GM04504 (cell line): ENCODE measurements at places on chromosomes 5 and 9.
A peak's percentile ranks its signal among the peaks of the same experiment; 100 is the strongest.

DNA sequence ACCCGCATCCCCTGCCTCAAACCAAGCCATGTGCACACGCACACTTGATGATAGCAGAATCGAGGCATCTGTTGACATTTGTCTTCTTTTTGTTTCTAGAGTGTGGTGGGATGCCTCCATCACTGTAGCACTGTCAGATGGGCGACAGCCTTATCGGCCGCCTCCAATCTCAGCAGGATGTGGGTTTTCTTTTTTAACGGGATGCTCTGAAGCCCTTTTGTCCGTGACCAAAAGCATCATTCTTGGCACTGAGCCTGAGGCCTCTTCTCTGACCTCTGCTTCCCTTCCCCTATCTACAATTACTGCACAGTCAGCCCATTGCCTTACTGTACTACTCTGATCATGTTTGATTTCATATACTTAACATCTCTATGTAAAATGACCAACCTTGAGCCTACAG is 78.3 kb downstream of the LMNB1 start:
- DNase-seq: no peak

GRCh38 chr9:136726631-136727191 is 14.3 kb downstream of the DIPK1B start:
- no peak for DNase-seq

- DNase-seq: no peak
Measured at GRCh38 chr5:167128581-167128980, 1162.9 kb upstream of the WWC1 start.

DNA sequence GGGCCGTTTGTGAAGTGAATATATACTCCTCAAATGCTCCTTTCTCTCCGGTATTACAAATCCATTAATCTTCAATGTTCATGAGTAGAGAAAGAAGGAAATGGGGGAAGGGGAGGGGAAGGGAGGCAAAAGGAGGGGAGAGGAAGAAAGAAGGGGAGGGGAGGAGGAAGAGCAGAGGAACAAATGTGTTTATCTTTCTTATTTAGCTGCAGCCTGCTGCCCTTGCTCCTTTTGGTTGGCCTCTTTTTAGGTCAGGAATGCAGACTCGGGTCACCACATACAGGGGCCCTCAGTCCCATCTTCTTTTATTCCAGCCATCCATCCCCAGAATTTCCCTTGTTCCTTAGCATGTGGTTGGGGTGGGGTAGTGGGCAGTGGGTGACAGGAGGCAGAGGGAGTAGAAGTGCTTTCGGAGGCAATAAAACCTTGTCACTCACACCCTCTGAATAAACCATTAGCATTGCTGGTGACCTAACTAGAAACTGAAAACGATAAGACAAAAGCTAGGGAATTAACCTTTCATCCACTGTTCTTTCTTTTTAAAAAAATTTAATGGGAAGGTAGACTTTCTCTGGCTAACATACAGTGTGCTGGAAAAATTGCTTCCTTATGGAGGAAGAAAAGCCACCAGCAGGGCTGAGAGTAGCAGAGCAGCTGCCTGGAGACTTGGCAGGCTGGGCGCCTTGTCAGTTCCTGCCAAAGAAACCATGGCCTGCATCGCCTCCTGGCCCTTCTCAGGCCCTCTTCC is 16.8 kb upstream of the PRLR start:
- DNase-seq: no peak

GRCh38 chr9:78189461-78189860 is 46.4 kb upstream of the CEP78 start:
- no peak for DNase-seq

DNA sequence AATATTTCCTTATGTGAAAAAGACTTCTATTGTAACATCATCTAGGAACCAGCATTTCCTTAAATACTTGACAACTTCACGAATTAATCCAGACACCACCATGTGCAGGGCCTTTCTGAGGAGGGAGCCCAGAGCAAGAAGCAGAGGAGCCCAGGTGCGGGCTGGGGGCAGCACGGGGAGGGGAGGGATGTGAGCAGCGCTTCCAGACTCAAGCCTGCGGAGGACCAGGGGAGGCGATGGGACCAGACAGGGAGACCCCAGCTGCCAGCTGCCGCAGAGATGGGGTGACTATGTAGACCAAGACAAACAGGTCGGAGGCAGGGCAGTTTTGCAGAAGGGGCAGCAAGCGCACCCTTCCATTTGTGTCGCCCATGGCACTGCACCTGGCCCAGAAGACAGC is 596.1 kb downstream of the IRX1 start:
- DNase-seq: no peak

GRCh38 chr5:96821260-96821916 is 13.6 kb upstream of the ERAP1 start:
- no peak for DNase-seq

GRCh38 chr5:138932171-138932810 is 57.2 kb upstream of the LRRTM2 start:
- no peak for DNase-seq

- no peak for DNase-seq
Measured at GRCh38 chr9:105414947-105415661, 32.7 kb upstream of the FSD1L start.

- no peak for DNase-seq
Measured at GRCh38 chr5:80714570-80715298, 60.0 kb upstream of the DHFR start.

GRCh38 chr5:91888810-91889209 is 505.7 kb upstream of the ARRDC3 start:
- DNase-seq: no peak

DNA sequence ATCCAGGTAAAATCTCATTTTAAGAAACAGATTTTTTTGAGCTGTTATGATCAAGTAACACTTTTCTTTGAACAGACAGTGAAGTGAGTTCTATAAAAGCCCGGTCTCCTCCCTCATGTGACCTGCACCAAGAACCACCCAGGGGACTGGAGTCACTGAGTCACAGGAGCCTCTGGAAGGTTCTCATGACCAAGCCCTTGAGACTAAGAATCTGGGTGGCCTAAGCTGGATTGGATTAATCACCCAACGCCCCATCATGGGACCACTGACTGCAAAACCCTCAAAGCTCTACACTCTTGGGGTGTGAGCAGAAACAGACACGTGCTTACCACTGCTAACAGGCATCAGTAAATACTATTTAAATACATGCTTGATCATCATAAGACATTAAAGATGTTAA is 48.4 kb downstream of the SECISBP2 start:
- DNase-seq: no peak

DNA sequence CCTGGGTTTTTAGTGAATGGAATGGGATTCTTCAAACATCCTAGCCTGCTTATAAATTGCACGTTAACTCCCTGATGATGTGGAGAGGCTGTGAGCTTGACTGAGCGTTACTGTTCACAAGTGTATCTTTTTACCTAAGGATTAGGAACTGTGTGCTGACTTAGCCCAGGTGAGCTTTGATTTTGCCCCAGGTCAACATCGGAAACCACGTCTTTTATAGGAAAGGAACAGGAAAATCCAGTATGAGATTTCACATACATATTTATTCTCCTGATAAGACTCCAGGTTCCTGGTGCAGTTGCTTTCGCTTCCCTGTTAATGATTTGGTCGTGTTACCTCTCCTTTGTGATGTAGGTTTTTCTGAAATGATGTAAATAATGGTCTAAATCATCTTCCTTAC is 103.2 kb upstream of the BASP1 start:
- DNase-seq: no peak

- no peak for DNase-seq
Measured at GRCh38 chr9:116366241-116366640, 212.7 kb downstream of the PAPPA start.

- DNase-seq: no peak
Measured at GRCh38 chr5:34580983-34581382, 75.1 kb upstream of the RAI14 start.

DNA sequence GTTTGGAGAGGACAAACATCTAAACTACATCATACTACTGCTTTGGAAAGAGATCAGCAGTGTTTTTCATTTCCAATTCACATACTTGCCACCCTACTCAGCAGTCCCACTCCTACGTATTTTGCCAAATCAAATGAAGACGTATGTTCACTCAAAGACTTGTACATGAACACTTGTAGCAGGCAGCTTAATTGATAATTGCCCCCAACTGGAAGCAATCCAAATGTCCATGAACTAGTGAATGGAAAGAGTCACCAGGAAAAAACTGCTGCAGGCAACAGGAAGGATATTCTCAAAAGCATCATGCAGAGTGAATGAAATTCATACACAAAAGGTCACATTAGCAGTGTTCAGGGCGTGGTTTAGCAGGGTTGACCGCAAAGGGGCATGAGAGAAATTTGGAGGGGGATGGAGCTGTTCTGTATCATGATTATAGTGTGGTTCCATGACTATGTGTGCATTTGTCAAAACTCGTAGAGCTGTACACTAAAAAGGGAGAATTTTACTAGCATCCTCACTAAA is 38.8 kb downstream of the PAEP start:
- DNase-seq: no peak

DNA sequence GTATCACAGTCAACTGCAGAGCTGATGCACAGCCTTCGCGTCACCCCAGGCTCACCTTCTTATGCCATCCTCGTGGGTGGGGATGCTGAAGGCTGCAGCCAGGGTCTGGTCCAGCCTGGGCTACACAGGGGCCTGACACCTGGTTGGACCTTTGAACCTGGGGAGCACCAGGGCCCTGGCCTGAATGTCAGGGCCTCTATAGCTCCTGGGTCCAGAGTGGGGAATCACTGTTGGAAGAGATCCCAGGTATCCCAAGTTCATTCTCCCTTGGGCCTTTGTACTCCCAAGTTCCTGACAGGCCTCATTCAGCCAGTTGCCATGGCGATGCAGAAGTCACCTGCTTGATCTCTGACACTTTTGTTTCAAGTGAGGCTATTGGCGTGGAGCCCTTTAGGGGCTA is 43.8 kb downstream of the ZNF618 start:
- no peak for DNase-seq

DNA sequence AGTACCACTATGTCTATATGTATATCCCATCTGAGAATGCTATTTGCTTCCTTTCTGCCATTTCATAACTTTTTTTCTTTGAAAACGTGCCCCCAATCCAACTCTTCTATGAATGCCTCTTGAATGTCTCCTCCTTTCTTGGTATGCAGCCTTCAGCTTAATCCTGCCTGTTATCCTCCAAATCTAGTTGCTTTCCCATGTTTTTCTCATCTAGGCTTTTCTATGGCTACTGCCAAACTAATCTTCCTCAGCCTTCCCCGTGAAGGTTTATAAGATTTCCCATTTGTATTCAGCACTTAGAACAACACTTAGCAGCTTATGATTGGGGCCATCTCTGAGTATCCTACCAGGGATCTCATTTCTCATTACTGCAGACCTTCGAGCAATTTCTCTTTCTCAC is 2.5 kb downstream of the TGFBR1 start:
- no peak for DNase-seq

GRCh38 chr5:61563401-61563800 is 231.3 kb downstream of the ZSWIM6 start:
- no peak for DNase-seq

- DNase-seq: peak; percentile 36
Measured at GRCh38 chr5:95958310-95959014, 3.2 kb downstream of the ELL2 start.

DNA sequence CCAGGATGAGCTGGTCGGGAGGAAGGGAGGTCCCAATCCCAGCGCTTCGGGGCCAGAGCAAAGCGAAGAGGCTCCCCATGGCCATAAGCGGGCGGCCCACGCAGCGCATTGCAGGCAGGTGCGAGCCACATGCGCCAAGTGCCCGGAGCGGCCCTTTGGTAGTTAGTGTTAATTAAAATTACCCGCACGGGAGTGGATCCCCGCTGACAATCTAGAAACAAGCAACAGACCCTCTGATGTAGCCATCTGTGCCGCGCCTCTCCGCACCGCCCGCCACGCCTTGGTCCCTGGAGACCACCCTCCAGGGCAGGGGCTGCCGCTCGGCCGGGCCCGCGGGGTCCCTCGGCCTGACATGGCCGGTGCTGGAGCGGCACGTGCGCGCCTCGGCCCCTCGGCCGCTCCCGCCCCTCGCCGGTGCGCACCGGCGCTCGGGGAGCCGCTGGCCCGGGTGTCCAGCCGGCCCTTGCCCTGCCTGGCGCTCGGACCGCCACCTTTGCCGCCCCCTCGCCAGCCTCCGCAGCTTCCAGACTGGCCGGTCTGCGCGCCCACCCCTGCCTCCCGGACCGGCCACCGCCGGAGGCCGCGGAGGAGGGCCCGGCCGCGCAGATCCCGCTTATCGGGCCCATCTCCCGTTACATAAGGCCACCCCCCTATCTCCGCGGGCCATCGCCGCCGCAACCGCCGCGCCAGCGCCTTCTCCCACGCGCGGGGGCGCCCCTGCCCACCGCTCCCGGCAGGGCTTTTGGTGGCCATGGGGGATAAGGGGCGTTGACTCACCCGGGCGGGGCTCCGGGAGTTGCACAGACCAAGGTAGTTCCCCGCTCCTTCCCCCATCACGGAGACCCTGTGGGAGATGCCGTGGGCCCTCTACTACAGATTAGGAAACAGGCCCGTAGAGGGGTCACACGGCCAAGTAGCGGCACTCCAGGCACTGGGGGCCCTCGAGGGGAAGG is 1.9 kb upstream of the IL13 start:
- no peak for DNase-seq

- no peak for DNase-seq
Measured at GRCh38 chr5:17037751-17038150, 101.7 kb upstream of the MYO10 start.

DNA sequence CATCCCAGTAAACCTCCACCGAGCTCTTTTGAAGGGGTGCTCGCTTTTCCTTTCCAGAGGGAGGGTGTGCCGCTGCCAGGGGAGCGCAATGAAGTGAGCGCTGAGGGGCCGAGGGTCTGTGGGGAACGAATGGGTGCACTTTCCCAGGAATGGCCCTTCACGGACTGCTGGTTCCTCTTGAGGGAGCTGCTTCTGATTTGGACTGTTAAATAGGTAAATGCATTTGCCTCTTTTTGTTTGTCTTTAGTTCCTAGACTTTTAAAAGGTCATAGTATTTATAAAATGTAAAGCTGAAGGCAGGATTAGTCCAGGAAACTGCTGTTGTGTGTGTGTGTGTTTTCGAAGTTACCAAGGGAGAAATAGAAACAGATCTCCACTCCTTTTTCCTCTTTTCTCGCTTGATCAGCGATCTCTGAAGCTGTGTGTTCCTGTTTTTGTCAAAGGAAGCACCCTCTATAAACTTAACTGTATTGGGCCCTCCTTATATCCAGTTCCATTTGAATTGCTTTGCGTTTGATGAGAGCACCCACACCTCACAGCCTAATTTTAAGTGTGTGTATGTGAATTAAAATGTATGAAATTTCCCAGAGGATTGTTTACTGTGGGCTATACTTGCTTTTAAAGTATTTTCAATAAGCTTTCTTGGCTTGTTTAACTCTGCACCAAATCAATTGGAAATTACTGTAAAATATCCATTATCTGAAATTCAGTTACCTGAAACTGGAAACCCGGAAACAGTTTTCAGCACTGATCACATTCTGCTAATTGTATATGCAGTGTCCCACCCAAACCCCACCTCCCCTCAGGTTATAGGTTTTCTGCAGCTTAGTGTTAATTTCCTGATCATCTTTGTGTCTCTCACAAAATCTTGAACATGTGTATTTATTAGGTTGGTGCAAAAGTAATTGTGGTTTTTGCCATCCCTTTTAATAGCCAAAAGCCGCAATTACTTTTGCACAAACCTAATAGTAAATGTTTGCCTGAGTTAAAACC is 966 bp downstream of the SNX2 start:
- peak; percentile 3 for DNase-seq

DNA sequence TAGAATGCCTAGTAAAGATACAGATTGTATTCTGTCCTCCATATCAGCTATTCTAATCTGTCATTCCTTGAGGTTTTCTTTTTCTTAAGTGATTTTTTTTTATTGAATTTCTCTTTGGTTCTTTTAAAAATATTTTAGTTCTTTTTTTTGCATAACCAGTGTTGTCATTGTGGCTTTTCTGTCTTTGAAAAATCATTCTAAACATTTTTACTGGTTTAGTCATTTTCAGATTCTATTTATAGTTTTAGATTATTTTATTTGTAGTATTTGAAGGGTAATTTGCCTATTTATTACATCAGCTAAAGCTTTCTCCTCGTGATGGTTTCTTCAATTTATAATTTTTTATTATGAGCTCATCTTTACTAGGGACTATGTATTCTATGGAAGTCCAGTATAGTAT is 78.1 kb downstream of the NDUFAF2 start:
- DNase-seq: no peak
